ENCODE measurements at places on chromosomes 3 and 15. TPM values are rescaled to one million over a fixed set of nuclear protein-coding genes. Genes with fewer than 3 reads are reported as not detected.

DNA sequence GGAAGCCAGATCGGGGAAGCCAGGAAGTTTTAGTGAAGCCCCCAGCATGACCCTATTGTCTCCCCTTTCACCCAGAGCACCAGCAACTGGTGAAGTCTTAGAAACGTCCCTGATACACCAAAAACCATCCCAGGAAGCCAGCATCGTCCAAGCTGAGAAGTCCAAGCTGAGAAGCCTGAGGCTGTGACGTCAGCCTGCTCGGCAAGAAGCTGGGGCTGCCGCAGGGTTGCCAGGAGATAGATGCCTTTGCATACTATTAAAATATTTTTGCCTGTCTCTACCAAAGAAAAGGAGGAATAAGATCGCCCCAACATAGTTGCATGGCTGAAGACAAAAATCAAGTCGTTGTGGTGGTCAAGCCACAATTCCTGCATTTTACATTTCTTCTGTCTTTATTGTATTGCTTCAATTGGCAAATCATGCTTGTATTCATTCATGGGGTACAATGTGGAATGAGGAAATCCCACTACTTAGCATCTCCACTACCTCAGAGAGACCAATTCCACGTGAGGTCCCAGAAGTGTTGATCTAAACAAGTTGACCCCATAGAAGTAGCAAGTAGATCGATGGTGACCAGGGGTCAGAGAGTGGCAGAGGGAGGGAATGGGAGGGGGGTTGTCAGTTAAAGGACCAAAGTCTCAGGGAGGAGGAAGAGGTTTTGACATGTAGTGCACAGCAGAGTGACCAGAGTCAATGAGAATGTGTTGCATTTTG lies 19.6 kb upstream of the EMC3 start:
- H3K36me3 ChIP-seq = no peaks in the 10 kb centered on the region
- H3K4me3 ChIP-seq = no peak overlapping the region
- no peak for DNase-seq
- H3K4me1 ChIP-seq = peaks cover 14% of the 10 kb centered on the region
- no peak overlapping the region for H3K27ac ChIP-seq

DNA sequence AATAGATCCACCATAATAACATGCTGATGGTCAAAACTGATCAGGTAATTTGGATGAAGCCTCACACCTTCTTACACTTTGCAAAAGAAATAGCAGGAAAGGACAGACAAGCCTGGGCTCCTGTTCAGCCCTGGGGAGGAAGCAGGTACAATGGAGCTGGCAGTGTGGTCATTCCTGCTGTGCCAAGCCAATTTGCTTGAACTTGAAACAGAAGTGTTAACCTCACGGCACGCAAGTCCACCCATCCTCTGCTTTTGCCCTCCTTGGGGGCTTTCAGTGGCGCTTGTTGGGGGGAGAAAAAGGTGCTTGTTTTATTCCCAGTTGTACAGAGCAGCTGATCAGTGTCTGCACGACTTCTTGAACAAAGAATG lies 36.8 kb upstream of the RFTN1 start:
- no peak for DNase-seq
- no peaks in the 10 kb centered on the region for H3K36me3 ChIP-seq
- H3K4me1 ChIP-seq = peaks cover 5% of the 10 kb centered on the region
- no peak overlapping the region for H3K4me3 ChIP-seq
- H3K27ac ChIP-seq = no peak overlapping the region

DNA sequence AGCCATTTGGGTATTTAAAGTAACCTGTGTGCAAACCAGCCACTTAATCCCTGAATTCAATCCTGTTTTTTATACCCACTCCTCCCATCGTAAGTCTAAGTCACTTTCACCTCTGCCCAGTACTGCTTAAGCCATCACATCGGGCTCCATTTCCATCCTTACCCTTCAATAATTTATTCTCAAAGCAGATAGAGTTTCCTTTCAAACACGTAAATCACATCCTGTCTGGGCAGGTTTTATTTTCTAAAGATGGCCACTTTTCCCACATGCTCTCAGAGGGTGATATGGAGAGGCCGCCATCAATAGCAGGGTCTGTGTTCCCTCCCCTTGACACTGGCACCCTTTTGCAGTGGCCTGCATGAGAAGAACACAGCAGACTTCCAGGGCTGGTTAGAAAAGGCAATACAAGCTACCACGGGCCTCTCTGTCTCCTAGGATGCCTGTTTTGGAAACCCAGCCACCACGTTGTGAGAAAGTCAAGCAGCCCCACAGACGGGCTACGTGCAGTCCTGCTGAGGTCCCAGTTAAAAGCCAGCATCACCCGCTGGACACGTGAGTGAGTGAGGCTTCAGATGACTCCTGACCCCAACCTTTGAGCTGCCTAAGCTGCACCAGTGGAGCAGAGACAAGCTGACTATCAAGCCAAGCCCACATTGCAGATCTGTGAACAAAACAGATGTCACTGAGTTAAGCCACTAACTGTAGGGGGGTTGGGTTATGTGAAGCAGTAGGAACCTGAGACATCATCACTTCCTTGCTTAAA lies 241.8 kb upstream of the SLCO3A1 start:
- H3K4me3 ChIP-seq = no peak overlapping the region
- H3K27ac ChIP-seq = no peak overlapping the region
- DNase-seq = no peak
- H3K27me3 ChIP-seq = no peaks in the 10 kb centered on the region
- H3K36me3 ChIP-seq = no peaks in the 10 kb centered on the region

DNA sequence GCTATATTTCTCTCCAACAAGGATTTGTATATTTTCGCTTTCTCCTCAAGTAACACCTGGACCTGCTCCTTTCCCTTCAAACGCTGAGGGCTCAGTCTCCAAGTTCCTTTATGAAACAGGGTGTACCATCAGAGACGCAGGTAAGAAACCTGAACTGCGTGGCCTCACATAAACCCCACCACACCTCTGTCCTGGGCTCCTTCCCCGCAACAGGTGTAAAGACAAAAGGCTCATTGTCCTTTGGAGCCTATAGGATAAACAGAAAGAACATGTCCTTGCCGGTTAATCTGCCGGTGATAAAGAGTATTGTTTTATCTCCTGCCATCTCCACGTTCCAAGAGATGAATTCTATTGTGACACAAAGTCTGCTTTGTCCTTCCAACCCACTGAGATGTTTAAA lies 111.8 kb upstream of the ADAMTS9 start:
- H3K36me3 ChIP-seq = no peaks in the 10 kb centered on the region
- H3K4me3 ChIP-seq = no peak overlapping the region
- DNase-seq = no peak
- no peaks in the 10 kb centered on the region for H3K27me3 ChIP-seq

GRCh38 chr3:127908202-127908601 lies 6.8 kb upstream of the KBTBD12 start:
- H3K27me3 ChIP-seq = no peaks in the 10 kb centered on the region
- H3K4me3 ChIP-seq = no peak overlapping the region
- no peaks in the 10 kb centered on the region for H3K36me3 ChIP-seq

GRCh38 chr3:23028294-23028693 lies 174.8 kb upstream of the UBE2E2 start:
- H3K27ac ChIP-seq = no peak overlapping the region
- DNase-seq = no peak
- no peak overlapping the region for H3K4me3 ChIP-seq
- no peaks in the 10 kb centered on the region for H3K27me3 ChIP-seq
- no peaks in the 10 kb centered on the region for H3K4me1 ChIP-seq

GRCh38 chr3:72977060-72977808 lies 19.4 kb upstream of the PPP4R2 start:
- H3K27ac ChIP-seq = no peak overlapping the region
- H3K27me3 ChIP-seq = no peaks in the 10 kb centered on the region
- H3K4me3 ChIP-seq = no peak overlapping the region
- no peak for DNase-seq

DNA sequence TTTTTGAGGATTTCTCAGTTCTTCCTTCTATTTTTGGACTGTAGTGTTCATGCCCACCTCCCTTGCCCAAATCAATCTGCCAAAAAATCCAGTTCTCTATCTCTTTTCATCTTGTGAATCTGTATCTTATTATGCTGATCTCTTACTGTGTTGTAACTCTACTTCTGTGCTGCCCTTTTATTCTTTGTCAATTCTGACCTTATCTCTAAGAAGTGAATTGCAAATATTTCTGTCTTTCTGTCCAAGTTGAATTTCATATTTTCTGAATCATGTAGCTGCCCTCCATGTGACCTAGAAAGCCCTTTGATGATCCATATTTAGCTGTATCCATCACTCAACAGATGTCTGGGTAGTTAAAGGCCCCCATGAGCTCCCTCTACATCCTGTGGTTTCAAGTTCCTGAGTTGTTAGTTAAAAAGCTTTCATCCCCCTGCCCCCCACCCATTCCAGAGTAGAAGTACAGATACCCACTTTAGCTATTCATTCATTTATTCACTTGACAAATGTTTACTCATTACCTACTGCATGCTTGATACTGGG lies 33.6 kb upstream of the ETV5 start:
- no peak overlapping the region for H3K27ac ChIP-seq
- no peaks in the 10 kb centered on the region for H3K36me3 ChIP-seq
- no peak for DNase-seq
- no peak overlapping the region for H3K4me3 ChIP-seq

DNA sequence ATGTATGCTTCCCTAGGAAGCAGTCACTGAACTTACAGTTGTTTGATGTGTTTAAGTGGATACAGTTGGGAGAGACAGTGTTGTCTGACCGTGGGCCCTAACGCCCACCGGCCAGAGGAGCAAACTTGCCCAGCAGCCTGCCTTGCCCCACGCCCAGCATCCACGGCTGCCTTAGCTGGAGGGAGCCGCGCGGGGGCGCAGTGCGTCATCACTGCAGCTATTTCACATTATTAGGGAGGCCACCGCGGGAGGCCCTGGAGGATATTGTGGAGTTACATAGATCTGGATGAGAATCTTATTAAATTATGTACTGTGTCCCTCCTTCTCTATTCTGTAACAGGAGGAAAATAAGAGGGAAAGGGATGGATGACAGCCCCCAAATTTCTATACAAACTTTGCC lies 267.2 kb downstream of the GABRG3 start:
- H3K4me1 ChIP-seq = no peaks in the 10 kb centered on the region
- H3K36me3 ChIP-seq = no peaks in the 10 kb centered on the region
- no peak overlapping the region for H3K27ac ChIP-seq

GRCh38 chr3:110307065-110307809 lies 764.4 kb upstream of the NECTIN3 start:
- H3K4me3 ChIP-seq = no peak overlapping the region
- no peak overlapping the region for H3K27ac ChIP-seq
- no peaks in the 10 kb centered on the region for H3K27me3 ChIP-seq

Gene NSUN3
- total RNA-seq = 13.4 TPM

Gene NDN
- total RNA-seq = 1.2 TPM

Measured in CD8-positive, alpha-beta memory T cell (primary cell).